Right cardiac atrium (tissue), 5 donors: ENCODE measurements at places on chromosomes 6 and 20.

DNA sequence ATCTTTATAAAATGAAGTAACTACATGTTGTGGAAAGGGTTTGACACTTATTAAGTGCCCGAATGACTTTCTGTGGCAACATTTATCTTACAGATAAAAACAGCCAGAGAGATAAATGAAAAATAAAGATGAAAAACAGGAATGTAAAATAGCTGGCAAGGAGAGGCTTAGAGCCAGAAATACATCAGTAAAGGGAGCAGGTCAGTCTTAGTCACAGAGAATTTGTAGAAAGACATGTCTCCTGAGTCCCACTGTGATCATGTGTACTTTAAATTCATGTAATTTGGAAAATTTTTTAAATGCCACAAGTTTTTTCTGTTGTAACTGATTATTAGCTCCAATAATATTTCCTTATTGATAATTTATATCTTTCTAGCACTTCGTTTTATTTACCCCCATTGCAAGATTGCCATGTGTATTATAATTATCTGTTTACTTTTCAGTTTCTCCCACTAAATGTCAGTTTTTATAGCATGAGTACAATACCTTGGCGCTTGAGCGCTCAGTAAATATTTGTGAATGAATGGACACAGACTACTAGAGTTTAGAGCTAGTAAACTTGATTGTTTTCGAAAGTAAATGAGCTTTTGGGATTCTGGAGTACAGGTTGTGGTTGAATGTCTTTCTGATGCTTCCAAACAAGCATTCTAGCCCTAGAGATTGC, 15.2 kb downstream of the TAB2 start:
- DNase-seq = no peak

DNA sequence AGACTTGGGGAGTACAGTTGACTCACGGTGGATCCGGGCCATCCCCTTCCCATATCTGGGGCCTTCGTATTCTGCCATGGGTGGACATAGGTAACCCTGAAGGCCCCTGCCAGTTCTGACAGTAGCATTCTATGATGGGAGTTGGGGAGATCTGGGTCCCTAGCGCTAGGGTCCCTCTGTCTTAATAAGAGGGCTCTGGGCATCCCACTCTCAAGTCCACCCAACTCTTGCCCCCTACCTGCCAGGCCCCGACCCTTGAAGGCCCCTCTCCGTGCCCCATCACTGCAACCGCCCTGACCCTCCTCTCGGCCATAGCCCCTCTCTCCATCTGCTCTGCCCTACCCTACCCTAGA, 6.5 kb upstream of the CAPN11 start:
- DNase-seq = no peak

GRCh38 chr6:170294813-170295509, 4.1 kb upstream of the DLL1 start:
- peak; percentile 55 for DNase-seq

DNA sequence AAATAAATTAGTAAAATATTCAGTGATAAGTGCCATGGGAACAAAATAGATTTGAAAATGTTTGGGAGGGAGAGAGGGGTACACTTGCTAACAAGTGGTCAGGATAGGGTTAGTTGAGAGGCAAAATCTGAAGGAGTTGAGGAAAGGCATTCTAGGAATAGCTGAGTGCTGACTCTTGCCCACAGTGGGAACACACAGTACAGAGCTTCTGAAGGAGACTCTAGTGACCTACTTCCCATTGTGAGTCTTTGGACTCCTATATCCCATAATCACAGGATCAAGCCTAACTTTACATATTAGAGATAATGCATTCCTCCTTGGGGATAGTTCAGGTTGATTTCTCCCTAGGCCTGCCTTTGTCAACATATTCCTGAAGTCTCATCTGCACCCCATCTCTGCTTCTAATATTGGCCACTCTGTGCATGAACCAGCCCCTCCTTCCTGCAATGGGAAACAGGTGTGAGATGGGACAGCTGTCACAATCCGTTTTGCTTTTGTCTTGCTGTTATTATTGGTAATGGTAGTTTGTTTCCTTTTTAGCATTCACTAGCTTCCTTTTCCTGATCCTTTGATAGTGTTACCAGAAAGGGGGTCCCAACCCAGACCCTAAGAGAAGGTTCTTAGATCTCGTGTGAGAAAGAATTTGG, 2.6 kb upstream of the TRIM38 start:
- DNase-seq = no peak

GRCh38 chr6:157562997-157563396, 182.0 kb downstream of the ZDHHC14 start:
- no peak for DNase-seq

GRCh38 chr6:107293350-107293749, 166.0 kb downstream of the PDSS2 start:
- no peak for DNase-seq

DNA sequence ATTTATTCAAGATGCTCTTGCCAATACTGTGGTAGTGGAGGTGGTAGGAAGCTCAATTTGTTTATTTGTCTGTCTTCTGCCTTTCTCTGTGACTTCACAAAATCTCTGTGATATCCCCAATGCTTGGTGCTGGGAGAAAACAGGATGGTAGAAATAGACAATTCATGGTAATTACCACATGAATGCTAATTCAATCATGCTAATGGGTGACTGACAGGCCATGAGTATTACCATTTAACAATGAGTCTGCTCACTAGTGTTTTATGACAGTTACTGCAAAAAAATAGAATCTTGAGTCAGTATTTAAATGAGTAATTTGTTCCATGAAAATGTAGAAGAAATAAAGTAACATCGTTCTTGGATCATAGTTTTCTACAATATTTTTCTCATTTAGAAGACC, 52.3 kb upstream of the FABP7 start:
- no peak for DNase-seq

DNA sequence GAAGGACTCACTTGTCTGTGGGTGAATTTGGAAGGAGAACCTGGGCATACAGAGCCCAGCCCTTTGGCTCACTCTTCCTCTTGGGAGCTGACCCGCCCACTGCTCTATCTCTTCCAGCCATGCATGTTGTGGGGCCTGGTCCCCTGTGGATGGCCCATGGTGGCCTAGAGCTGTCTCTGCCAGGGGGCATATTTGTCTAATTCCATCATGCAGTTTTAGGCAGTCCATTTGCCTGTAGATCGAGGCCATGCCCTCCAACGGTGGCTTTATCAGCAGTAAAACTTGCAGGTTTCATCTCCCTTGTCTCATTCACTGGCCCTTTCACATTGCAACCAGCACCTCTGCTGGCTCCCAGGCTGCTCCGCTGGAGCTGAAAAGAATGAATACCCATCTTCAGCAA, 12.9 kb upstream of the EZR start:
- no peak for DNase-seq

- no peak for DNase-seq
Observed at GRCh38 chr20:58045579-58045978, 182.9 kb downstream of the ANKRD60 start.

DNA sequence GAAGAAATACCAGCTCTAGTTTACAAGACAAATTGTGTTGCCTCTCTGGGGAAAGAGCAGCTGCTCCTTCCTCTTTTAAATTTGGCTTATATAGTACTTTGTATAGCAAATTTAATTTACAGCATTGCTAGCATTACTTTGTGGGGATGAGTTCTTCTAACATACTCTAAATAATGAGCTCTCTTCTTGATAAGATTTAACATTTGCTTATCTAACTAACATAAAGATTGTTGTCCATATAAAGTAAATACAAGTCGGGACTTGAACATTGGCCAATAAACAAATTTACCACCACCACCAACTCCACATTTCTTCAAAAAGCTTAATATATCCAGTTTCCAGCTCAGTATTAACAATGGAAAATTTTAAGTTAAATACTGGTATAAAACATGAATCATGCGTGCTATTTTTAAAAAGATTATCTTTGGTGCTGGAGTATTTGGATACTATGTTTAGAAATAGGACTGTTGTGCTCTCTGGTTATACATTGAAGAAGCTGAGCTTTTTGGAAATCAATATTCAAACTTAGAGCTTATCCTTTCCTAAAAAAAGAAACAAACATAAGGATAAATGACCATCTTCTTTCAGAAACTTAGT, 1146.9 kb upstream of the GJE1 start:
- no peak for DNase-seq

GRCh38 chr6:18380851-18381250, 6.3 kb upstream of the RNF144B start:
- DNase-seq = no peak

DNA sequence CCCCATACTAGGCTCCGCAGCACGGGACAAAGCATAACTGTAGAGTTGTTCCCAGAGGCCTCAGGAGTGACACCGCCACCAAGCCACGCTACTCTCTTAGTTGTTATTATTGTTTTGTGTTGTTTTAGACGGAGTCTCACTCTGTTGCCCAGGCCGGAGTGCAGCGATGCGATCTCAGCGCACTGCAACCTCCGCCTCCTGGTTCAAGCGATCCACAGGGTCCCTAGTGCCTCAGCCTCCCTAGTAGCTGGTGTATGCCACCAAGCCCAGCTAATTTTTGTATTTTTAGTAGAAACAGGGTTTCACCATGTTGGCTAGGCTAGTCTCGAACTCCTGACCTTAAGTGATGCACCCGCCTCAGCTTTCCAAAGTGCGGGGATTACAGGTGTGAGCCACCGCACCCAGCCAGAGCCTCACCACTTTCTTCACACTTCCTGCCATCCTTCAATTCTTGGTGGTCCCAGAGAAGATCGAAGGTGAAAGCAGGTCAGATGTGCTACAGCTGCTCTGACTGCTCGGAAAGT, 11.8 kb downstream of the RPL7L1 start:
- DNase-seq = no peak

DNA sequence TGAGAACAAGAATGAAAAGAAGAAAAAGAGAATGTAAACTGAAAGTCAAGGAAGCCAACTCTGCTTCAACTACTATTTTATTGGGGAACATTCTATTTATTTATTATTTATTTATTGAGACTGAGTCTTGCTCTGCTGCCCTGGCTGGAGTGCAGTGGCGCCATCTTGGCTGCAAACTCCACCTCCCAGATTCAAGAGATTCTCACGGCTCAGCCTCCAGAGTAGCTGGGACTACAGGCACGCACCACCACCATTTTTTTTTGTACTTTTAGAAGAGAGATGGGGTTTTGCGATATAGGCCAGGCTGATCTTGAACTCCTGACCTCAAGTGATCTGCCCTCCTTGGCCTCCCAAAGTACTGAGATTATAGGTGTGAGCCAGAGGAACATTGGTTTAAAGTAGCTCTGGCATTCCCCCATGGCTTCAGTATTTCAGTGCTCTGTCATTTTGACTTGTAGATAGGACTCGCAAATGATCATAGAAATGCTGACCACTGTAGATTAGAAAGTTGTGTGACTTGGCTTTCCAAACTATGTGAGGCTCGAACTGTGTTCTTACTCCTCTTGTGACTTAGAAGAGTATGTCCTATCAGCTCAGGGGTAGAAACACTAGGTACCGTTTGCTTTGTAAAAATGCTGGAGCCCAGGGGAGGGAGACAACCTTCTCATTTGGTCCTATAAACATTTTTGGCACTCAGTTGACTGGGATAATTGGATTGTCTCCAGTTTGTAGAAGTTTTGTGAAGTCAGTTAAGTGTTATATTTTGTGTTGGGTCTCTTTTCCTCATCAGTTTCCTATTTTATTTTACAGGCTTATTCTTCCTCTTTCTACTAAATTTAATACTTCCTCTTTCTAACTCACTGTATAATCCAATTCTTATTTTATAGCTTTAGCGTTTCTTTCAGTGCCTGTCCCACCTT, 544.9 kb upstream of the CITED2 start:
- no peak for DNase-seq

DNA sequence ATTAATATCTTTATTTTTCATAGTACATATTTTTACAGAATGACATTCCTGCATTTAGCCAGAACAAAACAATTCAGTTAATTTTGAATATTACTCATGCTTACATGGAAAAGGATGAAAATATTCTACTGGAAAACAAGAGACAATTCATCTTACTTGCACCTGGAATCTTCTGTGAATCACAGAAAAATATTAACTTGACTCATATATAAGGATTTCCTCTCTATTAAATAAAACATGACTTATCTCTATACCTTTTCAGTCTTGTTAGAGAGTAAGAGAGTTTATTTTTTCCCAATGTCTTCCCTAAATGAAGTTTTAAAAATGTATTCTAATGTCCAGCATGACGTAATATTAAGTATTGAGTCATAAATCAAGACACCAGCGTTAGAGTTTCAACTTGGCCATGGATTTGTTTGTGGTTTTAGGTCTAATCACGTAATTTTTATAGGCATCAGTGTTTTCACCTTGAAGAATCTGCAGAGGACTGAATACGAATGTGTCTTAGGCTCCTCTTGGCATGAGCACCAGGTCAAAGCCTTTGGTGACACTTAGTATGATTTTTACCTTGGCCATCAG, 445.1 kb upstream of the JAG1 start:
- DNase-seq = no peak

DNA sequence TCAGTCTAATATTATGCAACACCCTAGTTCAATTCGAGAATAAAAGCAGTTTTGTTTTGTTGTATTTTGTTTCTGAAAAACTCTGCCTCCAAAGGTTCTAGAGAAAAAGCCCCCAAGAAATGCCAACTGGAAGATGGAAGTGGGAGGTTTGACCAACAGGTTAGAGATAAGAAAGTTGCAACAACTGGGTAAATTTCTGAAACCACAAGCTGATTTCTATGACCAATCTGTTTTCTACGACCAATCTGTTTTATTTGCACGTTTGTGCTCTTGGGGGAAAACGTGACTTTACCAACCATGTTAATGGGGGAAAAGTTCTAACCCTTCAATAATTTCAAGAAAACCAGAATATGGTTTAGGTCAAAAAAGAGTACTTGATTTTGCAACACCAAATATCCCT, 173.2 kb downstream of the PDE7B start:
- DNase-seq = no peak

GRCh38 chr20:50590348-50590664, 80.1 kb downstream of the PTPN1 start:
- no peak for DNase-seq

DNA sequence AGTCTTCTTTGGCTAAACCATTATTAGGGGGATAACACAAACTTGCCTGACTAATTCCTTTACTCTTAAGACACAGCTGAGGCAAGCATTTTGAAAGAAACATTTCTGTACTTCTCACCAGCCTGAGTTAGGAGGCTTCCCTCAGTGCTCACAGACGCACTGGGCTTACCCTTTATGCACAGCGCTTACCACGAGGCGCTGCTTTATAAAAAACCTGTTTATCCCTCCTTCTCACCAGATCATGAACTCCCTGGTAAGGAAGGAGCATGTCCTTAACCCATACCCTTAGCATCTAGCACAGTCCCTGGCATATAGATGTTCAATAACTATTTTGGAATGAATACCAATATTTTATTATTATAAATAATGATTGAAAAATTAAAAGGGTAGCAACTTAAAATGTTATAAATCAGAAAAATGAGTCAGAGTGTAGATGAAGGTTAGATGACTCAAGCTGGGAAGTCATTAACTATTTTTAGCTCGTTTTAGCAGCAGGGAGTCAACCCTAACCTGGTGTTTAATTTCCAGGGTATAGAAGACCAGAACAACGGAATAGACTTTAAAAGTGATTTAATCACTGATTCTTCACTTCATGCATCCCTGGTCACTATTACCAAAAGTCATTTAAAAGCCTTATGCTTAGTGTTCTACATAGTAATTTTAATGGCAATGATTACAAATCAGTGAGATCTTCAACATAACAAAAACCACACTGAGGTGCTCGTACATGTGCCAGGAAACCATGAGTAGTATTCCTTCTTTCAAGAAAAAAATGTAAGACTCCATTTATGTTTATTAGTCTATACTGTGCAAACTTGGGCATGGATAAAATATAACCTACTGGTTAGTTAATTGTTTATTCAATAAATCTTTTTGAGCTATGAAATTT, 4.1 kb upstream of the TPD52L1 start:
- DNase-seq = no peak
